Brain (organoid and tissue), 16 donors: ENCODE measurements at places on chromosomes 3 and 15.

DNA sequence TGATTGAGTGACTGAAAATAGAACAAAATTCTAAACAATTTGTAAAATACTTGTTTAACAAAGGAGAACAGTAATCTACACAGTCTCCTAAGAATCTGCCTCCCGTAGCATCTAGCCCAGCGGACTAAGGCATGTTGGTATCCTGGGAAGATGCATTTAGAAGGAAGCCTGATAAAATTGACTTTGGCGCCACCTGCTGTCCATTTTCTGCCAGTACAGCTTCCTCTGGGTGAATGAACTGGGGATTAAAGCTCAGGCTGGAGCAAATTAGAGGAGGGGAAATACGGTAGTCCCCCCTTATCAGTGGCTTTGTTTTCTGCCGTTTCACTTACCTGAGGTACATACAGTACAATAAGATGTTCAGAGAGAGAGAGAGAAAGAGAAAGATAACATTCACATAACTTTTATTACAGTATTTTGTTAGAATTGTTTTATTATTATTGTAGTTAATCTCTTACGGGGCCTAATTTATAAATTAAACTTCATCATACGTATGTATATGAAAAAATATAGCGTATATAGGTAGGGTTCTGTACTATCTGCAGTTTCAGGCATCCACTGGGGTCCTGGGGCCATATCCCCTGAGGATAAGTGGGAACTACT is 191.6 kb downstream of the GAP43 start:
- DNase-seq = peak; percentile 93

- DNase-seq = no peak
These were observed 651.4 kb upstream of the NECTIN3 start for GRCh38 chr3:110420158-110420641.

DNA sequence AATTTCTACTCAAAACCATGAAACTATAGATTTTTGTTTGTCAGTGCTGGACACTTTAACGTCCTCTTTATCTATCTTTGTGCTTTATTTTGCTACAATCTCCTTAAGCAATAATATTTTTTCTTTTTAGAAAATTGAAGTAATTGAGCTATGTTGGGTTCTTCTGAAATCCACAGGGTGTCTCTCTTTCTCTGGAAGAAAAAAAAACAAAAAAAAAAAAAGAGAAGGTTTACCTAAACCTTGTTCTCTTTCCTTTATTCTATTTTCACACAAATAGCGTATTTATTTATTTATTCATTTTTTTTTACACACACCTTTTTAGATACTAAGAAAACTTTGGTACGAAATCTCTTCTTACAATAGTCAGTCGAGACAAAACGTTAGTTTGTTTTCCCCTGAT is 601.0 kb downstream of the EDEM1 start:
- DNase-seq = peak; percentile 40

DNA sequence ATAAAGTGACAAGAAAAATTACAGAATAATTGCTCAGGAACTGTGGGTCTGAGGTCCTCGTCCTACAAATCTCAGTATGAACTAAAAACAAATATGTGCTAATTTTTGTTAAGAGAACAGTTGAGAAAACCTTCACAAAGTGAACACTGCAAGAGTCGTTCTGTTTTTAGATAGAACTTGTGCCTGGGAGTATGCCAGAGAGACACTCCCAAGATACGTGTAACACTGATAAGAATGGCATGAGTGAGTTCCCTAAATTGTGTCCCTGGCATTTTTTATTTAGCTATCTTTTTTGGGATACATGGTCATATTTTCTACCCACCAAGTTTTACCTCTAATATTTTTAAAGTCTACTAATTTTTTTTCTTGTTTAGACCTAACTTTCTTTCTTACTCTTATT is 860.0 kb upstream of the NR2F2 start:
- no peak for DNase-seq

DNA sequence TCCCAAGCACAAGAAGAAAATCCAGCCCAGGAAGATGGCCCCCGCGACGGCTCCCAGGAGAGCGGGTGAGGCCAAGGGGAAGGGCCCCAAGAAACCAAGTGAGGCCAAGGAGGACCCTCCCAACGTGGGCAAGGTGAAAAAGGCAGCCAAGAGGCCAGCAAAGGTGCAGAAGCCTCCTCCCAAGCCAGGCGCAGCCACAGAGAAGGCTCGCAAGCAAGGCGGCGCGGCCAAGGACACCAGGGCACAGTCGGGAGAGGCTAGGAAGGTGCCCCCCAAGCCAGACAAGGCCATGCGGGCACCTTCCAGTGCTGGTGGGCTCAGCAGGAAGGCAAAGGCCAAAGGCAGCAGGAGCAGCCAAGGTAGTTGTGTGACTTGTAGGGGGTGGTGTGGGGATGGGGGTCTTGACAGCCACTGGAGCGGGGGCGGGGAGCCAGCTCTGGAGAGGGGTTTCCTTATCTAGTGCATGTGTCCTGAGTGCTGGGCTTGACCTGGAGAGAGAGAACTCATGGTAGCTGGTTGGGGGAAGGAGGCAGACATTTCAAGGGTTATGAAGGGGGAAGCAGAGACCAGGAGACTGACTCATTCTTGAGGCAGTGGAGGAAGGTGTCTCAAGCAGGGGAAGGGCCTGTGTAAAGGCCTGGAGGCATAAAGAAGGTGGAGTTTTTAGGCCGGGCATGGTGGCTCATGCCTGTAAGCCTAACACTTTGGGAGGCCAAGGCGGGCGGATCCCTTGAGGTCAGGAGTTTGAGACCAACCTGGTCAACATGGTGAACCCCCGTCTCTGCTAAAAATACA is 6.2 kb downstream of the H1-8 start:
- no peak for DNase-seq

GRCh38 chr15:69813881-69814280 is 283.8 kb downstream of the TLE3 start:
- no peak for DNase-seq

GRCh38 chr3:183895296-183895695 is 10.6 kb upstream of the PARL start:
- DNase-seq = peak; percentile 79

DNA sequence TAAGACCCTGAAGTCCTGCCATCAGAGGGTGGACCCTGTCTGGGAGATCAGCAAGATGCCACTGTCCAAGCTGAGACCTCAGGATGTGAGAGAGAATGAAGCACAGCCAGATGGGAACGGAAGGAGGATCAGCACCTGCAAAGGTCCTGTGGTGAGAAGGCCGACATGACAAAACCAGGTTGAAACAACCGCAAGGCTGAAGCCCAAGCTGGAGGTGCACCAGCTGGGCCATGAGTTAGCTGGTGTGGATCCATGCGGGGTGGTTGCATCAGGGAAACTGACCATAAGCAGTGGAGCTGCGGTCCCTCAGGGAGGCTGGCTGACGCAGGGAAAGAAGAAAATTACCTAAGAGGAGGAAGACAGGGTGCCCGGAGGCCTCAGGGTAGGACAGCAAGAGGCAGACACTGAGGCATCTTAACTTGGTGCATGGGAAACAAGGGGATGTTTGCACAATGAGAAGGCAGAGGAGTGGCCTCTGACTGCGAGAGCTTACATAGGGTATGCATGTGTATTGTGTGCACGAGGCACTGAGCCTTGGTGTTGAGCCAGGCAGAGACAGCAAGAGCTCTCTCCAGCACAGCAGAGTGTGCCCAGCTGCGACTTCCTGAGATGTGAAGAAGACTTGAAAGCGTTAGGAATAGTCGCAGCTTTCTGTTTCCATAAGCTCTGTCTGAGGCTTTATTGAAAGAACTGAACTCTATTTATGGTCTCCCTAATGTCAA is 497.7 kb downstream of the OCA2 start:
- peak; percentile 85 for DNase-seq

GRCh38 chr3:35782355-35782754 is 143.0 kb downstream of the ARPP21 start:
- no peak for DNase-seq

GRCh38 chr3:177177749-177178221 is 19.5 kb downstream of the TBL1XR1 start:
- DNase-seq = no peak

DNA sequence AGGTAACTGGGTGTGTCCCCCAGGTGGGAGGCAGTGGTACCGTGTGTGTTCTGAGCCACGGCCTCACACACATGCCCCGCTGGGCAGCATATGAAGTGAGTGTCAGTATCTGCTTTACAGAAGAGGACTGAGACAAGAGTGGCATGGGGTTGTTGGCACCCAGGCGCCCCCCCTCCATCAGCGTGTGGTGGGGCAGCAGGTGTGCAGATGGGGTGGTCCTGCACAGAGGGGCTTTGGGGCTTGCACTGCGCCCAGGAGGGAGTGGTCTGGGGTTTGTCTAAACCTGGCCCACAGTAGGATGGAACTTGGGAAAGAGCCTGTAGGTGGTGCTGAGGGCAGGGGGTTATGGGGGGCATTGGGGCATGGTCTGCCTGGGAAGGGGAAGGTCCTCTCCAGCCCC is 176.0 kb downstream of the APBA2 start:
- DNase-seq = no peak

GRCh38 chr3:187966636-187967406 is 187.1 kb upstream of the LPP start:
- no peak for DNase-seq
